ENCODE measurements at places on chromosomes 4 and X.

- DNase-seq = no peak
Measured at GRCh38 chr4:95643627-95644026, 94.9 kb upstream of the UNC5C start.

- no peak for DNase-seq
Measured at GRCh38 chr4:1187182-1187581, 14.8 kb upstream of the SPON2 start.

- DNase-seq = no peak
Measured at GRCh38 chrX:475926-476723, 89.4 kb upstream of the PPP2R3B start.

DNA sequence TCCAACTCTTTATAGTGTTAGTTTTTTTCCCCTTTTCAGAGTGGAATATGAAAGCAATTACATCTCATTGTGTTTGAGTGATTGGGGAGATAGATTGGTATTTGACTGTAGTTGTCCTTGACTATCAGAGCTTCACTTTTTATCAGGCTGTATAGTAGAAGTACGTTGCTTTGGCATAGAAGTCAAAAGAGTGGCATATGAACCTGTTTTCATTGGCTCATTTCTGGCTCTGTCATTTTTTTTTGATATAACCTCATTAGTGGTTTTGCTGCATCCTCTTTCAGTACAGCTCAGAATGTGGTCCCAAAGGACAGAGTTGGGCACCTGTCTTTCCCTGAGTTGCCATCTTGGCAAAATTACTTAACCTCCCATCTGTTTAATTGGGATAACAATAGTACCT, 1.4 kb downstream of the TMA16 start:
- DNase-seq = no peak

DNA sequence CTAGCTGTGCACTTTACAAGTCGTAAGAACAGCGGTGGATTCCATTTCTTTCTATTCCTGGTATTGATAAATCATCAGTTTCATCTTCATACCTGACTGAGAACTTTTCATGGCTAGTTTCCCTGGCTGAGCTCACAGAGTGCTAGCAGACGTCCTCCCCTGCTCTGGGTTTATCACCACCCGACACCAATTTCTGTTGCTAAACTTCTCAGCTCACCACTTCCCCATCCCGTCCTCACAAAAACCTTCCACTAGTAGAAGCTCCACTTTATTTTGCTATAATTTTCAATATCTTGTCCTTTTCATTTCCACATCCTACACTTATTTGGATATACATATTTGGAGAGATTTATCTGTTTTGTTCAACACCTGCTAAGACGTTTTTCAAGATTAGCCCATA, 869.4 kb upstream of the FRG1 start:
- DNase-seq = no peak

DNA sequence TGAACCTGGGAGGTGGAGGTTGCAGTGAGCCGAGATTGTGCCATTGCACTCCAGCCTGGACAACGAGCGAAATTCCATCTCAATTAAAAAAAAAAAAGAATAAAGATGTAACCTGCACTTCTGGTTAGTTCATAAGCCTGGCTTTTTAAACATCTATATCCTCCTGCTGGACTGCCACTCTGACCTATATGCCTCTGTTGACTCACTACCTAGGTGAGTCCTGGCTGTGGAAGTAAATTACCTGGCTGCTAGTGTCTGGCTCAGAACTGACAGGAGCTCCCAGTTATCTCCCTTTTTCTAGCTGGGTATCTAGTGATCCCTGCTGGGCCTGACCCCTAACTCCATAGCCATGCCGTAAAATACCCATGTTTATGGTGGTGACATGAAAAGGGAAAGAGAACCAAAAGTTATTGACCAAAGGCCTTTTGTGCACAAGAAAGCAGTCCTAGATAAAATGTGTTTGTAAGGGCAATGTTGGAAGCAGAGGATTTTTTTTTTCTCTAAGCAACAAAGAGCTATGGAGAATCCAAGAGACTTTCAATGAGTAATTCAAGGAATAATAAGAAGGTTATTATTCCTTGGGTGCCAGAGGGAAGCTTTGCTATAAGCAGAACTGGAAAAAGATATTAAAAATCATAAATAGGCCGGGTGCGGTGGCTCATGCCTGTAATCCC, 10.4 kb upstream of the G3BP2 start:
- DNase-seq = no peak

GRCh38 chr4:138952411-138952810, 63.2 kb upstream of the NOCT start:
- DNase-seq = no peak

DNA sequence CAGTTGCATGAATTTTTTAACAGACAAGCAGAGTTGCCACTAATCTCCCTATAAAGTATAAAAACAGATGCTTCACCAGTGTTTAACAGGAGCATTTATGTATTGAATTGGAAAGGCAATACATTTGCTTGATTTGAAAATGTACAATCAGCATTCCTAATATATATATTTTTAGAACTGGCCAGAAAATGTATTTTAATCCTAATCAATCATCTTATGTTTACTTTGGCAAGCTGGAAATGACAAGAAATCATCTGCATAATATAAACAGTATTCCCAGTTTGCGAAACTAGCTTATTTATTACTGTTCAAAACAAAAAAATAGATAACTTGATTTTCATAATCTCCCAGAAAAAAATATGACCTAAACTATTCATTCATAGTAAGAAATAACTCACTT, 123.9 kb downstream of the TBCK start:
- no peak for DNase-seq

- DNase-seq = no peak
Measured at GRCh38 chr4:41799126-41799525, 50.6 kb upstream of the PHOX2B start.

DNA sequence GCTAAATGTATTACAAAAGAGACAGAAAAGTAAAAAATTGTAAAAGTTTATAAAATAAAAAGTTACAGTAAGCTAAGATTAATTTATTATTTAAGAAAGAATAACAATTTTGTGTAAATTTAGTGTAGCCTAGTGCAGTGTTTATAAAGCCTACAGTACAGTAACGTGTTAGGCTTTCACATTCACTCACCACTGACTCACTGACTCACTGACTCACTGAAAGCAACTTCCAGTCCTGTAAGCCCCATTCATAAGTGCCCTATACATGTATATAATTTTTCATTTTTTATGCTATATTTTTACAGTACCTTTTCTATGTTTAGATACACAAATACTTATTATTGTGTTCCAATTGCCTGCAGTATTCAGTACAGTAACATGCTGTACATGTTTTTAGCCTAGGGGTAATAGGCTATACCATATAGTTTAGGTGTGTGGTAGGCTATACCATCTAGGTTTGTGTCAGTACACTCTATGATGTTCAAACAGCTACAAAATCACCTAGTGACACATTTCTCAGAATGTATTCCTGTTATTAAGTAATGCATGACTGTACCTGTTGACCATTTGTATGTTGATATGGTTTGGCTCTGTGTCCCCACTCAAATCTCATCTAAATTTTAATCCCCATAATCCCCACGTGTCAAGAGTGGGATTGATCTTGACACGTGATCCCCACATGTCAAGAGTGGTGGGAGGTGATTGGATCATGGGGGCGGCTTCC, 57.9 kb downstream of the CFAP299 start:
- DNase-seq = no peak

- no peak for DNase-seq
Measured at GRCh38 chr4:113436360-113436759, 325.2 kb downstream of the CAMK2D start.

DNA sequence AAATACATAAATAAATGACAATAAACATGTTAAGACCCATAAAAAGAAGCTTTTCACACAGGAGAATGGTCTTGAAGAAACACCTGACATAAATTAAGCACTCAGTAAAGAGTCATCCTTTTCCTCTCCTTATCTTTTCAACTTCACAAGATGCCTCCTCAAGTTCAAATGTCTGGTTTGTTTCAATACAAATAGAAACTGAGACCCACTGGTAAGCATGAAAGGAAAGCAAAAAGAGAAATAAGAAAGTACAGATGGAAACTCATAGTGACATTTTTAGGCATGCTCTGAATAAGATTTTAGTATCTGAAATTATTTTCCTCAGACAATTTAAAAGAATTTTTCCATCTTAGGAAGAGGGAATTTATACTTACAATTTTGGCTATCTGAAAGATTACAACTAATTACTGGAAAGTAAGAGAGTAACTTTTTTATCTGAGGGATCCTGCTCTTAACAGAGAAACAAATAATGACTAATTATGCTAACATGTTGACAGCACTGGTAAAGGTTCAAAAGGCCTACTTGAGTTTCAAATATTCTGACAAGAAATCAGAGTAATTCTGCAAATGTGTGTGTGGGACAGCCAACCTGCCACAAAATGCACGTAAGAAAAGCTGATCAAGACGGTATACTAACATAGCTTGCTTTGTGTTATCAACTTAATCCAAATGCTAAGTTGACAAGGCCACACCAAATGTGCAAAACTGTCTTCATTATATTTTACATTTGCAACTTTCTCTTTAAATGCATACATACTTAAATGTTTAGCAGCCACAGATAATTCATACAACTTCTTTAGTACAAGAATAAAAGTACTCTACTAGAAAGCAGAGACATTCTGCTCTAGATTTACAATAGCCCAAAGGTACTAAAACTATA, 113.0 kb downstream of the IQCM start:
- DNase-seq = no peak

DNA sequence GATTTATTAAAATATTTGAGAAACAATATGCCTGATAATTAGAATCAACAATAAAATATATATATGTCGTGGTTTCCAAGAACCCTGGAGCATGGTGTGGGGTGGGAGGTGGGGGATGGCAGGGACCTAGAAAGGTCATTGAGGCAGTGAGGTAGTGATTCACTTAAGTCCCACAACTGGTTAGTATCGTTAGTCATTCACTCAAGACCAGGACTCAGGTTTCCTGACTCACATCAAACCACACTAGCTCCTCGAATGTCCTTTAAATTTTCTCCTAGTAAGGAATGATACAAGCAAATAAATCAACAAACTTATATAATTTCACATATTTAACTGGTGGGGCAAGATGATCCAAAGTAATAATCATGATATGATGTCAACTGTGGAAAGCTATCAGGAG, 158.8 kb upstream of the AADAT start:
- no peak for DNase-seq

DNA sequence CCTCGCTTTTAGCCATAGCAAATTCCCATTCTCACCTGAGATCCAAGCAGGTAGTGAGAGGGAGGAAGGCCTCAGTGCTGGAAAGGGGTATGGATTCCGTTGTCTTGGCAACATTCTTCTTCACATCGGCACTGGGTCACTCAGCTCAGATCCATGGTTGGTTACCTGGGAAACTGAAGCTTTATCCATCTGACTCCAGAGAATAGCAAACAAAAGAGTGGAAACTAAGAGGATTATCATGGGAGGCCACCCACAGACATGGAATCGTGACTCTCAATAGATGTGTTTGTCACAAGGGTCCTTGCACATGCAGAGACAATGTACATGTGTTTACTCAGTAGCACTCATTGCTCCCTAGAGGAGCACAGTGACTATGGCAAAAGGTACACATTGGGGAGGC, 81.0 kb downstream of the MAGED4 start:
- no peak for DNase-seq

GRCh38 chr4:61520681-61521160, 320.6 kb downstream of the ADGRL3 start:
- DNase-seq = no peak

DNA sequence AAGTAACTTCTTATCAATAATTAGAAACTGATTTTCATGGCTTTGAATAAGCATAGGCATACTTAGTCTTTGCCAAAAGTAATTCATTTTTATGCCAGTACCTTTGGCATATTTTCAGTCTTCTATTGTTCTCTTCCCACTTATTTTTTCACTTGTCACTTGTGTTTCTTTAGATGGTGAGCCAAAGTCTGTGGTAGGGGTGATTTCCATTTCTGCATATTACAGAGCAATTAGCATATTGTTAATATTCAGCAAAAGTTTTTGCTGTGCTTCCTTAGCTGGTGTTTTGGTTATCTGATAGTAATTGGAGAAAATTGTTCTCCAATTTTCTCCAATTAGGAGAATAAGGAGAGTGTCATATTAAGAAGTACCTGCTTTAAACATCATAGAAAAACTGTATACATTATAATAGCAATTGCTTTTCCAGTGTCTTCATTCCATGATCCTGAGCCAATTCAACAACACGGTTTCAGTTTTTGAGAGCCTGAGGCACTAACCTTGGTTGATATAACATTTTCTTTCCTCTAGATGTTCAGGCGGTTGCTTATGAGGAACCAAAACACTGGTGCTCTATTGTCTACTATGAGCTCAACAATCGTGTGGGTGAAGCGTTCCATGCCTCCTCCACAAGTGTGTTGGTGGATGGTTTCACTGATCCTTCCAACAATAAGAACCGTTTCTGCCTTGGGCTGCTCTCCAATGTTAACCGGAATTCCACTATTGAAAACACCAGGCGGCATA, 64.7 kb downstream of the SMAD1 start:
- DNase-seq = no peak

DNA sequence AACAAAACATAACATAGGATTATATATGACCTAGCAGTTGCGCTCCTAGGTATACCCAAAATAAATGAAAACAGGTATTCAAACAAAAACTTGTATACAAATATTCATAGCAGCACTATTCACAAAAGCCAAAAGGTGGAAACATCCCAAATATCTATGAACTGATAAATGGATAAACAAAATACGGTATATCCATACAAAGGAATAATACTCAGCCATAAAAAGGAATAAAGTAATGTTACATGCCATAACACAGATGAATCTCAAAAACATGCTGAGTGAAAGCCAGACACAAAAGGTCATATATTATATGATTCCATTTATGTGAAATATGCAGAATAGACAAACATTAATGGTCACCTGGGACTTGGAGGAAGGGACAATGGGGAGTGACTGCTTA, 5.2 kb downstream of the WNK3 start:
- no peak for DNase-seq

GRCh38 chrX:82842286-82842685, 665.8 kb upstream of the POU3F4 start:
- DNase-seq = no peak

- no peak for DNase-seq
Measured at GRCh38 chr4:177283167-177283566, 26.5 kb upstream of the NEIL3 start.

GRCh38 chrX:29662759-29663503, 552.4 kb upstream of the MAGEB2 start:
- DNase-seq = no peak

DNA sequence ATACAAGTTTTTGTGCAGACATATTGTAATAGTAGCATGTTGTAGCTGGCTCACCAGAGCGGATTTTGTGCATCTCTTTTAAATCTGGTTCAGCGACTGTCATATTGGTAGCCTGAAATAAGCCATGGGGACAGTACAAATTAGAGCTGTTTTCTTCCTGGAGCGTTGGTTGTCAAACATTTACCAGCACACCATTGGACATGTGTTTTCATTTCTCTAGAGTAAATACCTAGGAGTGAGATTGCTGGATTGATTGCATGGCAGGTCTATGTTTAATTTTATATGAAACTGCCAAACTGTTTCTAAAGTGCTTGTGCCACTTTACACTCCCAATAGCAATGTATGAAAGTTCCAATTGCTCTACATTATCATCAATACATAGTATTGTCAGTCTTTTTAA, 2.6 kb upstream of the ARAF start:
- DNase-seq = no peak
